Stimulated activated CD8-positive, alpha-beta memory T cell treated with anti-CD3 and anti-CD28 coated beads, Interleukin-4, amount 100 ng/mL, for 24 hours (primary cell): ENCODE measurements at places on chromosomes 1 and 21.

GRCh38 chr1:72006092-72006491, 276.2 kb downstream of the NEGR1 start:
- no peak for DNase-seq

DNA sequence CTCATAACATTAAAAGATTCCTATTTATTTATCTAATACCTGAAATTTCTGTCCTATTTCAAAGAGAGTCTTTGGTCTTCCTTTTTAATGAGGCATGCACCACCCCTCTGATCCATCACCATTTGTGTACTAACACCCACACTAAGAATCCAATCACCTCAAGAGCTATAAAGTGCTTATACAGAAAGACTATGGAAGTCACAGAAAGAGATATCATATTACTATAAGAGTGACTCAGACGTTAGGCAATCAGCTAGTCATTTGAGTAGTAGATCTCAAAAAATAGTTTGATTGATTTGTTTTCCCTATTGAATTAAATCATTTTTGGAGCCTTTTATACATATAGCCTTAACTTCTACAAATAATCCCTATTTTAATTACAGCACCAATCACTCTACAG, 46.1 kb downstream of the NME7 start:
- DNase-seq = no peak

GRCh38 chr1:47774986-47775834, 222.0 kb downstream of the TRABD2B start:
- no peak for DNase-seq

DNA sequence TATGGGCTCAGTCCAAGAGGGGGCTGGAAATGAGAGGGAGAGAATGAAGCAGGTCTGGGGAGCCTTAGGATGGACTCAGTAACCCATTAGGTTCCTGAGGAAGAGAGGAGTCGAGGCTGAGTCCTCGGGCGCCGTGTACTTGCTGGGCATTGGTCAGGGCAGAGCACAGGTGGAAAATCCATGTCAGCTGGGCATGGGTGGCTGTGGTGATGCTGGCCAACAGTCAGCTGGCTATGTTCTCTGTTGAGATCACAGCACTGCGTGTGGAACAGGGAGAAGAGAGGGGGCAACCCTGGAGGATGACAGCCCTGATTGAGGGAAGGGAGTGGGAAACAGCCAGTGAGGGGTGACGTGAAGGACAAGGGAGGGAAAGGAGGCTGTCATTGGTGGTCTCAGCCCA, 43.1 kb upstream of the CLSTN1 start:
- DNase-seq = no peak

DNA sequence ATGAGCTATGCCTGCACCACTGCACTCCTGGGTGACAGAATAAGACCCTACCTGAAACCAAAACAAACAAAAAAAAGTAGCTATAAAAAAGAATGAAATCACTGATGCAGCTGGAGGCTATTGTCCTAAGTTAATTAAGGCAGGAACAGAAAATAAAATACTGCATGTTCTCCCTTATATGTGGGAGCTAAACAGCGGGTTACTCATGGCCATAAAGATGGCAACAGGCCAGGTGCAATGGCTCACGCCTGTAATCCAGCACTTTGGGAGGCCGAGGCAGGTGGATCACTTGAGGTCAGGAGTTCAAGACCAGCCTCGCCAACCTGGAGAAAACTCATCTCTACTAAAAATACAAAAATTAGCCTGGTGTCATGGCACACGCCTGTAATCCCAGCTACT, 152.7 kb downstream of the PIK3R3 start:
- no peak for DNase-seq

- no peak for DNase-seq
These were observed 11.9 kb downstream of the LGALS8 start for GRCh38 chr1:236535662-236536161.

DNA sequence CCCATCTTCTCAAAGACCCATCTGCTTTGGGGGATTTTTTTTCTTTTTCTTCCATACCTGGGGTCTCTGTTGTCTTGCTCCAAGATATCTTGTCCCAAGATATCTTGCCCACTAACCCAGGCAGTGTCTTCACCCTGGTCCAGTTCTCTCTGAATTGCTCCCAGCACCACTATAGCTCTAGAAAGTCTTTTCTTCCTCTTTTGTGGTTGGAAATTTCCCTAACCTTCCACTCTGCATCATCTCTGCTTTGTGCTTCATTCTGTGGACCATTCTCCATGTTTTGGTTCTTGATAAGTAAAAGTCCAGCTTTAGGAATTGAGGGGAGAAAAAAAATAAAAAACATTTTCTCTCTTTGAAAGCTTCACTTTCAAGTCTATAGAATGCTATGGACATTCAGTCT, 20.9 kb downstream of the STYXL2 start:
- no peak for DNase-seq

GRCh38 chr1:4665456-4665855, 11.0 kb downstream of the AJAP1 start:
- DNase-seq = no peak

- DNase-seq = no peak
These were observed 70.1 kb downstream of the TENT5C start for GRCh38 chr1:117675907-117676430.

DNA sequence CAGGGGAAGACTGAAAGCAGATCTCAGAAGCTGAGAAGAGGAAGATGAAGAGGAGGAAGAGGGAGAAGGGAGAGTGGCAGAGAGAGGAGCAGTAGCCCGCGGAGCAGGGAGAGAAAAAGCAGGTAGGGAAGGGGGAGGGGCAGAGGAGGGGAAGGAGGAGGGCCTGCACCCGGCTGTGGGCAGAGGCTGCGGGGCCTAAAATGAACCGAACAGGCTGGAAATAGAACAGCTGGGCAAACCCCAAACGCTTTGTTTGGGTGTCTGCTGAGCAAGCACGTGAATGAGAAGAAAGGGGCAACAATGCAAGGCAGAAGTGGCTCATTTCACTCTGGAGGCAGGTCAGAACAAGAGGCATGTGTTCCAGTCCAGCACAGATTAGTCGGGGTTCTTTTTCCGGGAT, 33.5 kb downstream of the KCNC4 start:
- DNase-seq = no peak
